Tibial nerve (tissue), 4 donors: ENCODE measurements at places on chromosomes 7 and 10. TPM values are rescaled to one million over a fixed set of nuclear protein-coding genes. Genes with fewer than 3 reads are reported as not detected.

Gene ATG9B
- total RNA-seq = not detected

Gene WDFY4
- 16.5 TPM for total RNA-seq

DNA sequence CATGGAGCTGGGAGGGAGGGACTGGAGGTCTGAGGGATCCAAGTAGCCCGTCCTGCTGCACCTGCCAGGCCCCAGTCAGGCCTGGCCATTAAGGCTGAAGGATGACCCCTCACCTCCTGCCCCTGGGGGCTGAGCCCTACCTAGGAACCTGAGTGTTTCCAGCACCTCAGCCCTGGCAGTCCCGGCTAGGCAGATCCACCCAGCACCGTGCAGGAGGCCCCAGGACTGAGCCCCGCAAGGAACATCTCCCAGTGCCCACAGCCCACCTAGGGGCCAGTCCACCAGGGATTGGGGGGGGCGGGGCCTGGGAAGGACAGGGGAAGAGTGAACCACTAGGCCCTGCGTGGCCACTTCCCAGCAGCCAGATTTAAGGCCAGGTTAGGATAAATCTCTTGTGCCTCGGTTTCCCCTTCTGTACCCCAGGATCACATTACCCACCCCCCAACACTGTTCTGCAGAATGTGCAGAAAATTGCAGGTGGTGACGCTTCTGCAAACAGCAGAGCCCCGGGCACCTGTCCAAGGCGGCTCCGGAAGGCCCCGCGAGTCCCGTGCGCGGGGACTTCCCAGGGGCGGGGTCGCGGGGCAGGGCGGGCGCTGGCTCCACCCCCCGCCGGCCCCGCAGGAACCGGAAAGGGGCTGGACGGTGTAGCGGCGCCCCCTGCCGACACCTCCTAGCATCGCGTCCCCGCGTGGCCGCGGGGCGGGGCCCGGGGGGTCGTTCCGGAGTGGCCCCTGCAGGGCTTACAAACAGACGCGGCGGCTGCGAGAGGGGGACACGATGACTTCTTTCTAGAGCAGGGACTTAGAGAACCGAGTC, 55.9 kb downstream of the PWWP2B start:
- H3K36me3 ChIP-seq = no peaks in the 10 kb centered on the region
- peak; percentile 59 for DNase-seq
- H3K27ac ChIP-seq = peak overlapping the region; percentile 39
- H3K4me1 ChIP-seq = no peaks in the 10 kb centered on the region

DNA sequence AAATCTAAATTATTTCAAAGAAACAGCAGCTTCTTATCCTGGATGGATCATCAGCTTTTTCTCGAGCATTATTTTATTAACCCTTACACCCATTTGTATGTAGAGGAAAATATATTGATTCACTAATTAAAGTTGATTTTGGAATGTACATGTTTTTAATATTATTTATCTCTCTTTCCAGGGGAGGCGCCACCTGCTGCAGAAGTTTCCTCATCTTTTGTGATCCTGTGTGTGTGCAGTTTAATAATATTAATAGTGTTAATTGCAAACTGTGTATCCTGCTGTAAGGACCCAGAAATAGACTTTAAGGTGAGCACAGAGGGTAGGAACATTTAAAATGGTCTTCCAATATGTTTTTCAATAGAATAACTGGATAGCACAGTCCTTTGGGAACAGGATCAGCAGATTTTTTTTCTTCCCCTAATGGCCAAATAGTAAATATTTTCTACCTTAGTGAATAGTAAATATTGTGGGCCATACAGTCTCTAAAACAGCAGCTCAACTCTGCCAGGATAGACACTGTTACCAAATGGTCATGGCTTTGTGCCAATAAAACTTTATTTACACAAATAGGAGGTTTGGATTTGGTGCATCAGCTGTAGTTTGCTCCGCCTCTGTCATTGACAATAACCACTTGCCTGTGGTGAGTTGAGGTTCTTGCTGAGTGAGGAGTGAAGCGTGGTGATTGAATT, 30.6 kb downstream of the LMTK2 start:
- no peak overlapping the region for H3K27ac ChIP-seq
- H3K36me3 ChIP-seq = peaks cover 34% of the 10 kb centered on the region
- H3K4me1 ChIP-seq = peaks cover 30% of the 10 kb centered on the region
- H3K27me3 ChIP-seq = no peaks in the 10 kb centered on the region
- DNase-seq = no peak

DNA sequence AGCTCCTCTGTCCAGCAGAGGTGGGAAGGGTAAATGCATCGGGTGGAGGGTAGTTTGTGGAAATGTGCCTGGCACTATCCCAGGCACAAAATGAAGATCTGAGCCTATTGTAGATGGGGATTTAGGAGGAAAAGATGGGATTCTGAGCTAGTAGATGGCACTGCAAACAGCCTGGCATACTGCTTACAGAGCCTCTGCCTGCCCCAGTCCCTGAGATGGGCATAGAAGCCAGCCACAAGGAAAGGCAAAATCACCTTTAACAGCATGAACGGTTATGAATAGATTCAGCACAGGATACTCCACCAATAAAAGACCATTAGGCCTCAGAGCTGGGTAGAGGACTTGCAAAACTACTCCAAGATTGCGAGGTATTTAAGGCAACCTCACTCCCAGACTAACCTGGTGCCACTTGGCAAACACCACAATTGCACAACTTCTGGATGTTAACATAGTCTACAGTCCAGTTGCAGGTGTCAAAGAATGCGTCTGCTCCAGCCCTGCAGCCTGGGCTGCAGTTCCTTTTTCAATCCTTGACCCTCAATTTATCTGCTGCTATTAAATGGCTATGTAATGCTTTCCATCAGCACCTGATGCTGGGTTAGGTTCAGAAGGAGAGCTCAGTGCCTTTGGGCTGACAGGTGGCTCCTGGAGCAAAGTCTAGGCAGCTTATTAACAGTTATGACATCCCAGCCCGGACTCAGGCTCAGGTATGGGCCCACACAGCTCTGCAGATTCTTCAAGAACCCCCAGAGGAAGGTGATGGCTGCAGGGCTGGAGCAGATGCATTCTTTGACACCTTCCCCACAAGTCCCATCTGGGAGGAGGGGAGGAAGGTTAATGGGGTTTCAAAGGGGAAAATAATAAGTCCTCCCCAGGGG, 34.0 kb downstream of the CDHR3 start:
- H3K27ac ChIP-seq = no peak overlapping the region
- H3K4me3 ChIP-seq = no peak overlapping the region
- H3K36me3 ChIP-seq = no peaks in the 10 kb centered on the region
- H3K4me1 ChIP-seq = no peaks in the 10 kb centered on the region
